ENCODE measurements at places on chromosomes 5 and 9.

GRCh38 chr5:72908664-72909063, 47.2 kb upstream of the FCHO2 start:
- no peak for DNase-seq

- no peak for DNase-seq
These were observed 6.1 kb downstream of the ZDHHC21 start for GRCh38 chr9:14687042-14687719.

DNA sequence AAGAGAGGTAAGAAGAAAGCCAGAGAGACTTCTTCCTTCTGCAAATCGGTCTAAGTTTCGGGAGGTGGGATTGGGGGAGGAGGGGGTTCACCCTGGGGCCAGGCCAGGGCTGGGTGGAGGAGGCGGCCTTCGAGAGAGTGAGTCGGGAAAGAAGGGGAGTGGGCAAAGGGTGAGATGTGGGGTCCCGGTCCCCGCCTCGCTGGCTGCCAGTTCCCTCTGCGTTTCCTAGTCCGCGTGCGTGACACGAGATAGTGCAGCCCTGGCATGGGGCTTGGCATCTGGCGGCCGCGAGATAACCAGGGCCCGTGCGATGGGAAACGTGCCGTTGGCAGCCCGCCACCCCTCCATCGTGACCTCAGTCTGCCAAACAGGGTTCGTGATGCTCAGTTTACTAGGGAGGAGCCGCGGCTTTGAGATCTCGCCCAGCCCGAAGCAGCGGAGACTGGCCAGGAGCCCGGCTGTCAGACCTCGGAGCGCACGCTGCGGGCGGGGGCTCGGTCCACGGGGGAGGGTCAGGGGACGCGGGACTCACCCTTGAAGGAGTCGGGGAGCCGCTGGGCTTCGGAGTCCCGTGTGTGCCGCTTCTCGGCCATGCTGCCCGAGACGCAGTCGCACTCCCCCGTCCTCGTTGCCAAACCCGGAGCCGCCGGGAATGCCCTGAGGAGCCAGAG, at the start of gene STOM:
Gene STOM, minus strand, starts transcription at position 656 of the 671 bp plus-strand sequence. Its CDS starts 63 bp downstream, at position 593.
- DNase-seq: peak; percentile 87

GRCh38 chr9:81543695-81544094, 145.7 kb downstream of the TLE1 start:
- DNase-seq: no peak
